HFF-Myc (cell line): ENCODE measurements at places on chromosomes 7 and 10.

- DNase-seq = no peak
These were observed 162.6 kb downstream of the OAT start for GRCh38 chr10:124256151-124256550.

- DNase-seq = no peak
These were observed 36.5 kb upstream of the SLC39A12 start for GRCh38 chr10:17915181-17915580.

GRCh38 chr10:58660575-58661255 lies 148.0 kb downstream of the BICC1 start:
- no peak for DNase-seq

GRCh38 chr10:30433306-30433729 lies 666 bp upstream of the MAP3K8 start:
- no peak for DNase-seq

DNA sequence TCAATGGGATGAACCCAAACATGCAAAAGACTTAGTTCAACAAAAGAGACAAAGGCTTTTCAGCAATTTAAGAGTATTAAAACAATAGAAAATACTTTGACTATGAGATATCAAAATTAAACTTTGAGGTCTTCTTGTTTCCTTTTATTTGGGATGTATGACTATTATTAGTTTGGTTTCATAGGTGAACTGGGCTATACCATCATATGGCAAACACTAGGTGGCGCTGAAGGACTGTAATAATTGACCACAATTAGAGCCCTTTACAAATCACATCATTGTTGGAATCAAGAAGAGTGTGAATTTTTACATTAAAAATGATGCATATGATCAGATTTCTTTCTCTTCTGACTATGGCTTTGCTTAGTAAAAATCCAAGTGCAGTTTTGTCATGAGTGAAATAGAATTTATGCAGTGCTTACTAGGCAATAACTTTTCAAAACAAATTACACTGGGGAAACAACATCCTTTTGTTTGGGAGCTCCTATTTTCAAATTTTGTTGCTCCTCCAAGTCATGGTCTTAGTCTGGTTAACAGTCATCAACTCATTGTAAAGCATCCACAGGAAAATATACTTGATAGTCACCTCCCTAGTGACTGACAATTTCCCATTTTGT lies 14.7 kb upstream of the NXPH1 start:
- DNase-seq = peak; percentile 37
